GM06990 (cell line): ENCODE measurements at places on chromosomes 4 and X.

DNA sequence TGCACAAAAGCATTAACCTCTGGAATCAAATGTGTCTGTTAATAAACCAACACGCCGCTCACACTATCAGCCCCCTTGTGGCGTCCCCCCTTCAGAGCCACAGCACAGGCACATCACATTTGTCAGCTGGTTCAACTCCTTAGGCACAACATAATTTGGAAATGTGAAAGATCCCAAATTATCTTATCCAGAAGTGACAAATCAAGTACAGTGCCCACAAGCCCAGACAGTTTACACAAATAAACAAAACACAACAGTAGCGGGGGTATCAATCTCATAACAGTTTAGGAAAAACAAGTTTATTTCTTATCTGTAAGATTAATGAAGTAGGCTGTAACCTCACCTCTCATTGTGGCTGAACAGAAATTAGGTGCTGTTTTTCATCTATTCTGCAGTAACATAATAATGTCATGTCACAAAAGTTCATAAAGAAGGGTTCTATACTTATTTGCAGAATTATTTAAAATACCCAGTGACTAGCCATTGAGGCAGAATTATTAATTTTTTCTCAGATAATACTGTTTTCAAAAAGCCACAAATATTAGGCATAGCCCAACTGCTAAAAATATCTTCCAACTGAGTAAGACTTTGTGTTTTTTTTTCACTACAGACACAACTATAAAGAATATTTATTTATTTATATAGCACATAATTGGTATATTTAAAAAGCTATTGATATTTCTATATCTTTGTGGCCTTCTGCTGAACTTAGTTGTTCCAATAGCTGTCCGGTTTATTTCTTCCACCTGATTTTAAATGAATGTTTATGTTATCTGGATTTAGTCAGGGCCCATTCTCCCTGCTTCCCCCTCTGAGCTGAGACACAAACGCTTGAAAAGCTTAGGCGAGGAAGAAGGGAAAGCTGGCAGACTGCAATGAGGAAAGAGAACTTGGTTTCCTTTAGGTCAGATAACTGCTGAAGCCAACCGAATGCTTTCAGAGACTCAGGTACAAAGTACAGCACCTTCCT is 214.7 kb downstream of the QDPR start:
- no peak for DNase-seq

DNA sequence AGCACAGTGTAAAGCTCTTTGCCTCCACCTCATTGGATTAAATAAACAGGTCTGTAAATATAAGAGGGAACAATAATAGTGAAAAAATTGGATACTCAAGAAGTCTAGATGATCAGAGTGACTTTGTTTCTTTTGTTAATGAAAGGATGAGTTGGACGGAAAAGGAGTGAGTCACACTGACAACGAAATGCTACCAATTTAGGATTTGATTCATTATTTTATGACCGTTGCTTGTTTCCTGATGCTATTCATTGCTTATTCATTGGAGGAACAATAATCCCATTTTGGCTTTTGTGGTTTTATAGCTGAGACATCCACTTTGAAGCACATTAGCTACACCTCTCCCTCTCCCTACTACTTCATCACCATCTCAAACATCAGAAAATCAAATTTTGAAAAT is 74.4 kb upstream of the DYNLT3 start:
- no peak for DNase-seq

DNA sequence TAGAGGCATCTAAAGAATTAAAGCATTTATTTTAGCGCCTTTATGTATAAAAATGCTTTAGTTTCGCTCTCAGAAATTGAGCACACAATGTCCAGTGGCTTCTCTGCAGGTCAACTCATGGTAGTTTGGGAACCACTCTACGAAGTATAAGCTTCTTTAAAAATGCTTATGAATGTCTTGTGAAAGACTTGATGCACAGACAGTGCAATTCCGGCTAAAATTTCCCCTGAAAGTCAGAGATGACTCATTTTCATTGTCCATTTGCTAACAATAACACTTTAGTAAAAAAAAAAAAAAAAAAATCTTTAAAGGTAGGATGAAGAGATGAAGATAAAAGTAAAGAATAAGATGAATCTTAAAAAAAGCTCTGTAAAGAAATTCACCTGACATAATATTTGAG is 117.2 kb downstream of the PDHA2 start:
- DNase-seq = no peak

- DNase-seq = no peak
Measured at GRCh38 chrX:45306794-45307193, 106.1 kb upstream of the DIPK2B start.

DNA sequence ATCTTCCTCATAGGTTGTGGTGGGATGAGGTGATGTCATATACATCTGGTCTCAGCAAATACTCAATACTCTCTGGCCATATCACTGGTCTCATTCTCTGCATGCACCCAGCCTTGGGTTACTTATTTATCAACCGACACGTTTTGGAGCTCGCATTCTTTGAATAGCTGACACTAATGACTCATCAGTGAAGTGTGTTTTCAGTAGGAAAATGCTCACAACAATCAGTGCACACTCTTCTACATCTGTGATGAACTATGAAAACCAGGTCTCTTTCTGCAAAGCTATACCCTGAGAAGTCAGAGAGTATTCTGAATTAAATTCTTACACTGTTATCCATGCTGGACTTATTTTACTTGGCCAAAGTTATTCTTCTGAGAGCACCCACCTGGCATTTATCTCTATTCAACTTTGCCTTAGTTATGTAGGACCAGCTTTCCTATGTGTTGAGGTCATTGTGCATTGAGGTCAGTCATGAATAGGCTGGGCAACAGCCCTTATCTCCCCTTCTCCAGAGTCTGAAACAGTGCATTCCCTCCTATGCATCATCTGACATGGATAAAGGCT is 58.7 kb upstream of the DHX15 start:
- no peak for DNase-seq

- DNase-seq = no peak
Measured at GRCh38 chr4:38609614-38610013, 54.4 kb upstream of the KLF3 start.

DNA sequence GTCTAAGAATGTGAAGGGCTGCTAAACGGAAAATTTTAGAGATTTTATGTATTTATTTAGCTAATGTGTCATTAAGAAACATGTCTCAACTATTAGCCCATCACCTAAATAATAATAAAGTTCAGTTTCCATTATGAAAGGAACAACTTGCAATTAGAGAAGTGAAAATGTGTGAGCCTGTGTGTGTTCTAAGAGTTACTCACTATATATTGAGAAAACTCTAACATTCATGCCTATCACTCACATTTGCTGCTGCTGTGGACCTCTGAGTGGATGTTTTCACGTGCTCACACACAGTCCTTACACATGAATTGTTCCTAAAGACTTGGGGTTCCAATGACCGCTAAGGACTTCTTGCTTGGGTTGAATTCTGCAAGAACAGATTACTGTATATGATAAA is 364.0 kb downstream of the TMA16 start:
- no peak for DNase-seq

DNA sequence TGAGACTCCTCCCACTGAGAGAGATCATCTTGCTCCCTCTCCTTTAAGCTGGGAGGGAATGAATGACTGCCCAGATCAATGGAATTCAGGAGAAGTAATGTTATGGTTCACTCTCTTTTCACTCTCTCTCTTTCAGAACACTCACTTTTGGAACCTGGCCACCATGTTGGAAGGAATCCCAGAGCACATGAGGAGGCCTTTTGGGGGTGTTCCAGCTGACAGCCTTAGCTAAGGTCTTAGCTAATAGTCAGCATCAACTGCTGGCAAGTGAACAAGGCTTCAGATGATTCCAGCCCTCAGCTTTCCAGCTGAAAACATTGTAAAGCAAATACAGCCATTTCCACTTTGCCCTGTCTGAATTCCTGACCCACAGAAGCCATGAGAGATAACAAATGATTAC is 124.0 kb upstream of the CLNK start:
- DNase-seq = no peak

- DNase-seq = no peak
Measured at GRCh38 chrX:68728186-68728585, 80.7 kb downstream of the STARD8 start.

DNA sequence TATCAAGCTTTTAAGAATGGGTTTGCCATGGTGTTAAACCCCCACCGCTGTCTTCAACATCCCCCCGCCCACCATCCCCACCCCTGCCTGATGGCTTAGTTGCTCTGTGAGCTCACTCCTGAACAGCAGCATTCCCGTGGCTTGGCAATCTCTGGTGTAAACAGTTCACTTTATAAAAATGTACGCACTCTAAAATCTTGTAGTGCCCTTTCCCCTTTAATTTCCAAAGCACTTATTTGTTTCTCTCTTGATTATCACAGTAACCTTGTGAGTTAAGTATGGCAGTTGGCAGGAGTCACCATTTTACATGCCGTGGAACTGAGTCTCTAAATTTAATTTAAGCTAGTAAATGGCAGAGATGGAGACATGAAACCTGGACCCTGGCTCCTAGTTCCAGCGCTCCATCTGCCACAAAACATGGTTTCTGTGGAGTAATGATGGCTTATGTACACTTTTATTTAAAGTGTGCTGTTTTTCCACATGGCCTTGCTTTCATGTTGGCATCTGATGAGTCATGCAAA is 123.1 kb downstream of the AFF1 start:
- no peak for DNase-seq

DNA sequence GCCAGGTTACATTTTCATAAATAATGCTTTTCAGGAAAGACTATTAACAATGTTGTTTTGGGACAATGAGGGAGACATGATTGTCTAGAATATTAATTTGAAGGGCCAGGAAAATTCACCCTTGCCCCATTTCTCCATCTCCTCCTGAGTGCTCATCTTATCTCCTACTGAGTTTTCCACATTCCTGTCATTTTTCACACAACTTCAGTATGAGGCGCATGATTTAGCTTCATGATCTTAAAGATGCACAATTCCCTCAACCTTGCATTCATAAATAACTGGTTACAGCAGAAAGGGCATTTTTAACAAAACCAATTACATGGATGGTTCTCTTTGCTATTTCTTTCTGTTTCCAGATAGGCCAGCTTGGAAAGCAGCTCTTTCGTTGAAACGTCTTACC is 1699.2 kb upstream of the IGFBP7 start:
- no peak for DNase-seq

DNA sequence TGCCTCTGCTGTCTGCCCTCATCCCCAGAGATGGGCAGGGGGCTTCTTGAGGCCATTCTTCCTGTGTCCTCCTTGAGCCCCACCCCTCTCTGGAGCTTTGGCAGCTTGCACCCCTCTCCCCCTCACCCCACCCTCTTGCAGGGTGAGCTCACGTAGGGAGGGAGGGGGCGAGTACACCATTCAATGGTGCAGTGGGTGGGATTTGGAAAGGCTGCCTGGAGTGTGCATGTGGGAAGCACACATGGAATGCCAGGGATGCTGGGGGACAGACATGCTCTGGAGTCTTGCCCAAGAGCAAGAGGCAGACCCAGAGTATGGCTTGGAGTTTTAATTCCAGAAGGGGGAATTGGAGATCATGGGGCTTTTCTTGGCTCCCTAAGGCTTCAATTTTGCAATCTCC is 5.6 kb downstream of the PAK3 start:
- no peak for DNase-seq

- no peak for DNase-seq
Measured at GRCh38 chrX:110678591-110678990, 117.0 kb downstream of the CHRDL1 start.

DNA sequence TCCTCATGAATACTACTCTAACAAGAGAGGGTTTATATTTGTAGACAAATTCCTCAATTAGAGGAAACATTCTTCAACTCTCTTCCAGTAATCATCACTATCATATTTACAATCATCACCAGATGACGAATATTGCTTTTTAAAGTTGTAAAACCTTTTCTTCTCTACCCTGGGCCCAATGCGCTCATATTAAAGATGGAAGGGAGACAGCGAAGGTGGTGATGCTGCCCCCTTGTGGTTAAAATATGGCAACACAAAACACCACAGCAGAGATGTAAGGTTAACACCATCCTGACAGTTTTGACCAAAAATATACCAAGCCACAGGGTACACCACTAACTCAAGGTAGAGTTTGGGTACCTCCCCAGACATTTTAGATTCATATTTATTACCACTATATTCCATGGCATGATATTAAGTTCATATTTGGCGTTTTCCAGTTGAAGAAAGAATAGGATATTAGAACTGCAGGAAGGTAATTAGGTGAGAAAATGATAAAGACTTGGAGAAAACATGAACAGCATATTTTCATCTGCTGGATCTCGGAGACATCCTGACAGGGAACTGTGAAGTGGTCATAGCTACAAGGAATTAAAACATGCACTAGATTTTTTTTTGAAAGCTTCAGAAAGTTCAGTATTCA is 72.8 kb downstream of the SLC9A7 start:
- DNase-seq = no peak

DNA sequence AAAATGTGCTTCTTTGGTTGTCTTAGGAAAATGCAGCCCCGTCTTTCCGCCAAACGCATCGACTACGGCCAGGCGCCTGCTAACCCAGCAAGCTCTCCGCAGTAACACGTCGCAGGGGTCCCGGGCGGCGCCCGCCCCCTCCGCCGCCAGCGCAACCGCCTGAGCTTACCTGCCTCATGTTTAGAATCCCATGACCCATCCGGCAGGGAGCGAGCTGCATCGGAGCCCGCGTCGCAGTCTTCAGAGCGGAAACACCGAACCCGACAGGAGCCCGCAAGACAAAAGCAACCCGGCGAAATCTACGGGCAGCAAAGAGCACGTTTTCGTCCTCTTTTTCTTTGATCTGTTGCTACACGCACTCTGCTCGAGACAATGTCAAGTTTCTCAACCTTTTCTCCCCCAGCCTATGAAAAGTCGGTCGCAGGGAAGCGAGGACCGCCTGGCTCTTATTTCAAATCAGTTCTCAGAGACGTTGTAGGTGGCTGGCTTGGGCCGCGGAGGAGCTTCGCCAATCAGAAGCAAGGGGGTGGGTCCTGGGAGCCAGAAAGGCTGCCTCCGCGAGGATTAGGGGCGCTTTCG is at the start of gene MID1:
Gene MID1, minus strand, starts transcription at position 465 of the 579 bp plus-strand sequence. CDS start 53,038 bp downstream, outside the sequence.
- peak; percentile 9 for DNase-seq

DNA sequence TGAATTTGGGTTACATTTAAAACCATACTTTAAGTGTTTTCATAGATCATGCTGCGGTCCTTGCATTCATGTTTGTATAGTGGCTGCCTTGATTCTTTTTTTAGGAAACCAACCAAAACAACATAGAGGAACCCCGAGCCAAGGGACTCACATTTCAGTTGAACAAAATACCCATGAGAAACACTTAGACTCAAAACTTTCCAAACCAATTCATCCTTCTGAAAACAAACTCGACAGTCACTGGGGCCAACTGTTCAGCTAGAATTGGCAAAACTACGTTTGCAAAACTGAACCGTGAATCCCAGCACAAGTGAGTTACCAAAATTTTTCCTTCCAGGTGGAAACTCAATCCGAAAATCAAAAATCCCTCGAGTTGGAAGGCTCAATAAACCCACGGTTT is 1.4 kb downstream of the ADGRA3 start:
- no peak for DNase-seq

GRCh38 chrX:144333429-144333828 is 449.6 kb downstream of the UBE2NL start:
- DNase-seq = no peak

DNA sequence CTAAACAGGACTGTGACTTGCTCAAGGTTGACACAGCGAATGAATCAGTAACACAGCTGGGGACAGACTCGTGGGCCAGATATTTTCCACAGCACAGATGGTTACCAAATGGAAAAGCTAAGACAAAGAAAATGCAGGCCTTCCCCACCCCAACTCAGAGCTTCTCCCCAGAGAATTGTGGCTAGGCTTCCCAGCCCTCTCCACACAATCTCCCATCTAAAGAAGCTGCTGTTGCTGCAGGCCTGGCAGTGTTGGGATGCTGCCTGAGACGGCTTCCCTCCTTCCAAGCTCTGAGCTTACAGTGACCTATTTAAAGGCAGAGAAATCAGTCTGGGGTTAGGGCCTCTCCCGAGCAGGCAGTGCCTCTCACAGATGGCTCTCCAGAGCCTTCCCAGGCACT is 46.5 kb upstream of the PGRMC1 start:
- DNase-seq = no peak

- DNase-seq = no peak
Measured at GRCh38 chr4:23382879-23383278, 507.0 kb downstream of the PPARGC1A start.
